ENCODE measurements at places on chromosomes 2 and 18. TPM values are rescaled to one million over a fixed set of nuclear protein-coding genes. Genes with fewer than 3 reads are reported as not detected.

DNA sequence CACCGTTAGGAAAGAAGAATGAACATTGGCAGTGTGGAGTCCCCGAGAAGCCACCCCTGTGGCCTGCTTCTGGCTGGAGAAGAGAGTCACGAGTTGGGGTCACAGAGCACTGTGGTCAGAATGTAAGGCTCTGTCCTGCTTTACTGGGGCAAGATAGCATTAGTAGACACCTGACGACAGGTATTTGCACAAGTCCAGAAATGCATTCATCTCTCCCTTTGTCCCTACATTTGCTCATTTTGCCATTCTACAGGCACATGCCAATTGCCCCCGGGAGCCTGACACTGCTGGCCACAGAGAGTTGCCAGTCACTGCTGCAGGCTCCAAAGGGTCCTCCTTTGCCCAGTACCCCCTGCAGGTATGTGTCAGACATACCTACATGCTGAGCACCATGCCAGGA lies 133.3 kb downstream of the SMAD2 start:
- DNase-seq: no peak

GRCh38 chr18:63142594-63143225 lies 176.9 kb downstream of the BCL2 start:
- DNase-seq: no peak

DNA sequence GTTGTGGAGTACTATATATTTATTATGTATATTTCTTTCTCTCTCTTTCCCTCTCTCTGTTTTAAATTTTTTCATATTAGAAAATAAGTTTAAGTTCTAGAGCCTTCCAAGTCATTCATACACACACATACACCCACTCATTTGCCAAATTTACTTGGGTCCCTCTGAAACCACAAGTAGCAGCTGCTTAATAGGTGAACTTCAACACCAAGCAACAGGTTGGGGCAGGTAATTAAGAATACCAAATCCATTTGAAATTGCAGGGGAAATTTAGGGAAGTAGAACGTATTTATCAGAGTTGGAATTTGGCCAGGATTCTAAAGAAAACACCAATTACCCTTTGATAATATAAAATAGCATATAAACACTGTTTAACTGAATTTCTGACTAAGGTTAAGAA lies 75.0 kb upstream of the RBBP8 start:
- DNase-seq: no peak

- no peak for DNase-seq
These were observed 69.0 kb upstream of the DDX18 start for GRCh38 chr2:117745537-117745936.

GRCh38 chr2:60552078-60552850 lies 1.2 kb downstream of the BCL11A start:
- no peak for DNase-seq

- DNase-seq: peak; percentile 86
These were observed 28.4 kb upstream of the PUM2 start for GRCh38 chr2:20378891-20379519.

DNA sequence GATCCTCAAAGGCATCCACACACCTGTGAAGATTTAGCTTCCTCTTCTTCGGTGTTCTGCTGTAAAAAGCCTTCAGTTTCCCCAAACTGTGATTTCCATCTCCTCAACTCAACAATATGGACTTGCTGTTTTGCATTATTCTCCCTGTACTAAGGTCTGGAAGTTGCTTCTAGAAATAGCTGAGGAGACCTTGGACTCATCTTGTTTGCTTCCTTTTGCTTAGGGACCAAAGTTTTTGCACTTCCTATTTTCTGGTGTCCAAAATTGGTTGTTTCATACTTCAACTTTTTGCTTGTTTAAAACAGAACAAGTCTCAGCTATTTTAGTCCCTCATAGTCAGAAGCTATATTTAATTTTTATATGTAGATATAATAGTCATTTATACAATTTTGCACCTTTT lies 201.9 kb upstream of the COPS8 start:
- DNase-seq: no peak

- no peak for DNase-seq
These were observed 60.9 kb downstream of the SH3YL1 start for GRCh38 chr2:202945-203344.

DNA sequence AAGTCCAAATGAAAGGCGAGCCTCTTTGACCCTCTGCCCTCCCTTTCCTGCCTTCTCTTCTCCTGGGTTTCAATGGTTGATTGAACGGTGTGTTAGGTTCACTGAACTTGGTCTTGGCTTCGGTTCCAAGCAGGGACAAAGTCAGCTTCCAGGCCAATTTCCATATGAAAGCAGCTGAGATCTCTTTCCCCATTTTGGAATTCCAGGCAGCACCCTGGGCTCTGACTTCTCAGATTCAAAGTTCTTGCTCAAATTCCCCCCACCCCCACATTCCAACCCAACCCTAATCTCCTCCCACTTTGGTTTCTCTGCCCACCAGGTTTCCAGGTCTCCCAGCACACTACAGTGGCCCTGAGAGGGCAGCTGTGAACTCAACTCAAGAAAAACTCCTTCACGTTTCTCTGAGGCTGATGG lies 231.0 kb downstream of the INSIG2 start:
- no peak for DNase-seq

DNA sequence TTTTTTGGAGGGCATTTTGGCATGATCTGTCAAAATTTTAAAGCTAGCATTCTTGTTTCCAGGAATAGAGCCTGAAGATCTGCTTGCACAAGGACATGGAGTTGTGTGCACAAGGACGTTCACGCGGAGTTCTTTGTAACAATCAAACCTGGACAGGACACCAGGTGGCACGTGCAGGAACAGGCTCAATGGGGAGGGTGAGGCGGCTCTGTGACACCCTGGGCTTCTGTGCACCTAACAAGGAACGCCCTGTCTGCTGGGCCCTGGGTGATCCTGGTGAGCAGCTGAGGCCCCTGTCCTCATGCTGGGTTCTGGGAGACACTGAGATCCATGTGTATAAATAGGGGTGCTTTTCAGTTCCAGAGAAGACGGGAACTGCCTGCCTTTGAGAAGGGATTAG lies 93.1 kb upstream of the PXDN start:
- DNase-seq: no peak

GRCh38 chr2:105175231-105175630 lies 66.3 kb upstream of the GPR45 start:
- DNase-seq: no peak

- no peak for DNase-seq
These were observed 651.4 kb downstream of the STK39 start for GRCh38 chr2:167595839-167596471.

DNA sequence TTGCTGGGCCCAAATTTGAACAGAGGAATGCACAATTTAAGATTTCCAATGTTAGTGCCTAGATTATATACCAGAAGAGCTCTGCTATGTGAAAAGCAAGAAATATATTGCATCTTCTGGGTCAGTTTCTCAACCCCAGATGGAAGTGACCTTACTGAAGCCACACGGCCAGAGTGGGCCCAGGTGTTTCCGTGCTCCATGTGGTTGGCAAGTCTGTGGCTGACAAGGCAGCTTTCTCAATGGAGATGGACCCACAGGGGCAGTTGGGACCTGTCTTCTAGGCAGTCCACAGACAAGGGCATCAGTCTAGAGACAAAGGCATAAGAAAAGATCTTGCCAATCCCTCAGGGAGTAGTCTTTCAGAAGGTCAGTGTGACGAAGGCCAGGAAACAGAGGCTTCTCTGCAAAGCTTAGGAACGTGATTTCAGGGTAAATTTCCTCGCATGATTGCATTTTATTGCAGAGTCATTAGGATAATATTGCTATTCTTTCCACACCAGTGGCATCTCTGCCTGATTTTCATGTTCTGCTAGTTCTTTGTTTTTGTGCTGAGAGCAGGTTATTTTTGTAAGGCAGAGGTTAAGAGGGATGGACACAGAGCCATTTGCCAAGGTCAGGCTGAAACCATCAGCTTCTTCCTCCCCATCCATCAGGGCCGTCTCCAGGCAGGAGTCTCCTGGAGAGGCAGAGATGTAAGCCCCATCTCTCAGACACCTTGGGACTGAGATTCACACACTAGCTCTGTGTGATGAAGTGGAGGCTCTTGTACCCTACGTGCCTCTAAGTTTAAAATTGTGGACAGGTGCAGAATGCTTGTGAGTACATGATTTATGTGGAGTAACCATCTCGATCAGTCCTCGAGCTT lies 202.1 kb downstream of the ANKRD30B start:
- DNase-seq: no peak

DNA sequence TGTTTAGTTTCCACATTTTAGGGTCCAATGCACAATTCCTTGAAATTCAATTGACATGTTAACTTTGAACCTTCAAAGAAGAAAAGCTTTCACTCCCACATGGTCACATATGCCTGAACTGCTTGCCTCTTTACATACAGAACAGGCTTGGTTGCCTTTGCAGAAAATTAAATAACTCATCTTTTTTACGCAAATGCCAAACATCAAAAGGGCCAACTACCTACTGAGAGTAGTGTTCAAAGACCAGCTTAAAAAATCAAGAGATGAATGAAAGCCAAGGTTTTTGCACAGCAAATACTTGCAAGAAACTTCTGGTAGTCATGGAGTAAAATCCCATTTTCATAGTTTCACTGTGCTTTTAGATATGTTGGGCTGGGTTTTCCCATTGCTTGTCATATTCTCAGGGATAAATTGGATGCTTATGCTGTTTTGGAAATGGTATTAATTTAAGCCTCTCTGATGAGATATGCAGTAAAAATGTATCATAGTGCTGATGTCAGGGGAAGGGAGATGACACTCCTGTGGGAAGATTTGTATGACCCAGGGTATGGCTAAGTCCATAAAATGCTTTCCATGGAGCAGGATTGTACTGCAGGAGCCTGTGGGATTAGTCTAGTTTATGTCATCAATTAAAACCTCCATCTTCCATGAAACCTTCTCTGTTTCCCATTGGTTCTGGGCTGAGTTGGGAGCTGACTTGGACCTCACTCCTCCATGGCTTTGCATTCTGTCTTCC lies 60.6 kb upstream of the DARS1 start:
- no peak for DNase-seq

GRCh38 chr2:219698748-219699439 lies 71.5 kb downstream of the SLC4A3 start:
- DNase-seq: no peak

SERPINB5 gene
- not detected for total RNA-seq

CDK15 gene
- total RNA-seq: 0.16 TPM

GLI2 gene
- 2.4 TPM for total RNA-seq

MC2R gene
- total RNA-seq: not detected

Data from left ventricle myocardium inferior (tissue), 1 donor.